ENCODE measurements at places on chromosomes 13 and 19. TPM values are rescaled to one million over a fixed set of nuclear protein-coding genes. Genes with fewer than 3 reads are reported as not detected.

Gene FFAR1
- total RNA-seq = 0.07 TPM

Gene ONECUT3
- total RNA-seq = not detected

Gene MAN2B1
- total RNA-seq = 19.8 TPM

Gene ITGBL1
- 1.5 TPM for total RNA-seq

Gene ZNF568
- total RNA-seq = 0.84 TPM

Gene PTH2
- not detected for total RNA-seq

Gene SLC10A2
- total RNA-seq = not detected

Gene LGALS14
- not detected for total RNA-seq

Gene LYPD5
- total RNA-seq = 0.39 TPM

Gene OR10H1
- not detected for total RNA-seq

Gene CPAMD8
- 0.09 TPM for total RNA-seq

Gene TGFBR3L
- 1.6 TPM for total RNA-seq

Gene CFAP97D2
- total RNA-seq = not detected

Gene HSD17B14
- total RNA-seq = 14.1 TPM

Gene NUDT15
- total RNA-seq = 27.0 TPM

Gene CARS2
- total RNA-seq = 52.7 TPM

Gene PNMA8B
- total RNA-seq = not detected

Gene METTL21C
- total RNA-seq = not detected

Gene PROZ
- total RNA-seq = not detected

Gene GTF3A
- total RNA-seq = 95.9 TPM

Gene PTPRH
- 3.8 TPM for total RNA-seq

Gene MYADM
- 276 TPM for total RNA-seq

Gene RUBCNL
- total RNA-seq = 0.10 TPM

Gene EIF3K
- 695 TPM for total RNA-seq

Gene SBSN
- total RNA-seq = 3.5 TPM

Gene ADM5
- total RNA-seq = 3.1 TPM

Gene APLP1
- total RNA-seq = 88.4 TPM

Gene CEACAM4
- total RNA-seq = not detected

Gene INSL3
- total RNA-seq = 0.52 TPM

Gene CCDC106
- 19.4 TPM for total RNA-seq

Gene LILRA5
- total RNA-seq = not detected

Gene TMPRSS9
- not detected for total RNA-seq

Gene SMIM17
- total RNA-seq = not detected

Gene ZNF878
- not detected for total RNA-seq

Gene SLAIN1
- 0.65 TPM for total RNA-seq

Gene ZFP30
- total RNA-seq = 6.0 TPM

Gene YJEFN3
- 3.7 TPM for total RNA-seq

Gene KCNC3
- 1.4 TPM for total RNA-seq

Gene PRRG2
- total RNA-seq = 1.3 TPM

Gene CYTH2
- 61.2 TPM for total RNA-seq

Gene FUT1
- 0.13 TPM for total RNA-seq

Gene NFIX
- total RNA-seq = 3.6 TPM

Gene DLL3
- 10.4 TPM for total RNA-seq

Gene PALM
- 15.8 TPM for total RNA-seq

Gene PEX11G
- total RNA-seq = 1.9 TPM

Gene NLRP11
- 0.06 TPM for total RNA-seq

Gene ADGRE3
- total RNA-seq = not detected

Gene RASA3
- total RNA-seq = 10.3 TPM

Gene PSG1
- 0.12 TPM for total RNA-seq
